NCI-H1417 treated with DMSO at 0.1 percent for 48 hours (cell line): ENCODE measurements at places on chromosomes 2 and 18.

- DNase-seq: no peak
Observed at GRCh38 chr18:48827291-48828193, 123.2 kb downstream of the SMAD7 start.

DNA sequence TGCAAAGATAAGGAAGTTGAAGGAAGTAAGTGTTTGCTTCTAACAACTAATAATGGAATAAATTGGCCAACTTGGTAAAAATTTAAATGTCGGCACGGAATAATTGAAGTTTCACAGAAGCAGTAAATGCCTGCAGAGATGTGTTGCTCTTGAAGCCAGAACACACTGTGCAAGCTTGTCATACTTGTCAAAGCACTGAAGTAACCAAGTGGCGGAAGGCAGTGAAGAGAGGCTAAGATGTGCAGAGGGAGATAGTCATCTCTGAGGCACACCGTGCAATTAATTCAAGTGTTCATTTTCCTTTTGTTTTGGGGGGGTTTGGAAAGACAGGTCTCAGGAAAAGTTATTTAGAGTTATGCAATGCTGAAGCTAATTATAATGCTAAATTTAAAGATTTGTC lies 5.2 kb downstream of the DCDC2C start:
- no peak for DNase-seq

GRCh38 chr2:150732491-150732890 lies 245.0 kb upstream of the RND3 start:
- DNase-seq: no peak

DNA sequence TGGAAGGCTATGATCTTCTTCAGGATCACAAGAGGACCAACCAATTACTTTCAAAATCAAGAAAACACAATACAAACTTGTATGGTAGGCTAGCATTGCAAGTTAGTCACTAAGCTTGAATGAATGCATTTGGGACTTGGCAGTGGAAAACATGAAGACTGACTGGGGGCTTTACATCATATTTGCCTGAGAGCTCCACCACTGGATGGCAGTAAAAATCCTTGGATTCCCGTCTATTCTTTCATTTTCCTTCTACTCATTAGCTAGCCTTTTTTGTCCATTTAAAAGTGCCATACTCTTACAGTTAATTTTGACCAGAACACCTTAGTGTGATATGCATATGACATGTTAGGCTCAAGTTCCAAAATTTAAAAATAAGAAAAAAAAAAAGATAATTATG lies 63.5 kb upstream of the RASGRP3 start:
- DNase-seq: no peak

DNA sequence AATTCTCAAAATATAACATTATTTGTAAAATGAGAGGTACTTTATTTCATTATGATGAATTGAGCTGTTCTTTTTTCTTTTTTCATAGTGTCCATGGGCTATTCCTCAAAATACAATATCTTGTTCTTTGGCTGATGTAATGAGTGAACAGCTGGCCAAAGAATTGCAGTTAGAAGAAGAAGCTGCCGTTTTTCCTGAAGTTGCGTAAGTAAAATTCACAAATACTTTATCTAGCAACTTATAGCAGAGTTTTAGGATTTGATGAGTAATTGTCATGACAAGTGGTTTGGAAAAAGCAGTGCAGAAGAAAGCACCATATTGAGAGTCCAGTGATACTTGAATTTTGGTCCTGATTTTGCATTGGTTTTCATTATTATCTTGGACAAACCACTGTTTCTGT lies 9.8 kb downstream of the RIOK3 start:
- no peak for DNase-seq

- no peak for DNase-seq
Observed at GRCh38 chr2:231887756-231888155, 38.4 kb downstream of the NPPC start.
